Smooth muscle cell of the umbilical artery (primary cell): ENCODE measurements at places on chromosomes 2 and 18. TPM values are rescaled to one million over a fixed set of nuclear protein-coding genes. Genes with fewer than 3 reads are reported as not detected.

The DPP10 gene
- total RNA-seq: 0.74 and 1.5 TPM in 2 replicates

The DNAH6 gene
- total RNA-seq: 0.05 and 0.30 TPM in 2 replicates

The GBX2 gene
- not detected in 2 replicates for total RNA-seq

The ARHGEF4 gene
- total RNA-seq: 7.1 and 7.4 TPM in 2 replicates

The TEKT4 gene
- not detected in 2 replicates for total RNA-seq

The FBXO41 gene
- 1.8 and 2.4 TPM in 2 replicates for total RNA-seq

The TRABD2A gene
- total RNA-seq: 6.0 and 7.7 TPM in 2 replicates
